CD8-positive, alpha-beta T cell (primary cell): ENCODE measurements at places on chromosomes 16 and 17.

DNA sequence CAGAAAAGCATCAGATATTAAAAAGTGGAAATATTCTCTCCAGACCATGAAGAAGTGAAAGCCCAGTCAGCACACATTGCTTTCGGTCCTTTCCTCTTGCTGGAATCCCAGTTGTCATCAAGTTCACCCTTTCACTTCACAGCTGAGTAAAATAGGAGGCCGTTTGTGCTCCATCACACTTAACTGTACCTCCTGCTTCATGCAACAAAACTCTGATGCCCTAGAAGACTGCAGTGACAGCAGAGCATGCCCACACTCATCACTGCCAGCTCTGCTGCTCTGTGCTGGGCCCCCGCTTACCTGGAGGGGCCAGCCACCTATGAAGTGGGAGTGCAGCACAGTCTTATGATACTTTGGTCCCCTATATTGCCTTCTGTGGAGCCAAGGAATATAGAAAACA, 62.5 kb downstream of the N4BP1 start:
- no peak for DNase-seq

GRCh38 chr16:86681031-86681756, 102.8 kb downstream of the FOXL1 start:
- DNase-seq, result no peak

GRCh38 chr16:88482630-88483391, 29.7 kb downstream of the ZFPM1 start:
- DNase-seq, result no peak

DNA sequence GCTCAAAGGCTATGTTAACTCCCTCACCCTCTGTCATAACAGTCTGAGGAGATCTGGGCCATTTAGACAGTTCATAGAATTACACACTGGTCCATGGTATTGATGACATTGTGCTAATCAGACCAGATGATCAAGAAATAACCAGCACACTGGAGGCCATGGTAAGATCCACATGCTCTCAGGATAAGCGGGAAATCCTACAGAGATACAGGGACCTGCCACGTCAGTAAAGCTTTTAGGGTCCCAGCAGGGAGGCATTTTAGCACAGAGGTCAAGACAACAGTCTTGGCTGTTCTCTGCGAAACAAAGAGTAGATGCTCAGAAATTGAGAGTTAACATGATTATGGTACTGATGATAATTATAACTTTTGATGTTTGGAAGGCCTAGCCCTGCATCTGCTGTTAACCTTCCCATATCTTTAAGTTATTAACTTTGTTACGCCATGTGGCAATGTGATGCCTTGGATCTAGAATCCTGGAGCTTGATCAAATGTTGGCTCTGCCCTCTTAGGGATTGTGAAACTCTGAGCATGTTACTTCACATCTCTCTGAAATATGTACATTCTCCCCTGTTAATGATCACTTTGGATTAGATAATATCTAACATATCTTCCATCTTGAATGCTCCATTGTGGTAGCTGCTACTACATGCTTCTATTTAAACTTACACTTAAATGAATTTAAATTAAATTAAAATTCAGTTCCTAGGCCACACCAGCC, 172.0 kb upstream of the SOX9 start:
- no peak for DNase-seq

DNA sequence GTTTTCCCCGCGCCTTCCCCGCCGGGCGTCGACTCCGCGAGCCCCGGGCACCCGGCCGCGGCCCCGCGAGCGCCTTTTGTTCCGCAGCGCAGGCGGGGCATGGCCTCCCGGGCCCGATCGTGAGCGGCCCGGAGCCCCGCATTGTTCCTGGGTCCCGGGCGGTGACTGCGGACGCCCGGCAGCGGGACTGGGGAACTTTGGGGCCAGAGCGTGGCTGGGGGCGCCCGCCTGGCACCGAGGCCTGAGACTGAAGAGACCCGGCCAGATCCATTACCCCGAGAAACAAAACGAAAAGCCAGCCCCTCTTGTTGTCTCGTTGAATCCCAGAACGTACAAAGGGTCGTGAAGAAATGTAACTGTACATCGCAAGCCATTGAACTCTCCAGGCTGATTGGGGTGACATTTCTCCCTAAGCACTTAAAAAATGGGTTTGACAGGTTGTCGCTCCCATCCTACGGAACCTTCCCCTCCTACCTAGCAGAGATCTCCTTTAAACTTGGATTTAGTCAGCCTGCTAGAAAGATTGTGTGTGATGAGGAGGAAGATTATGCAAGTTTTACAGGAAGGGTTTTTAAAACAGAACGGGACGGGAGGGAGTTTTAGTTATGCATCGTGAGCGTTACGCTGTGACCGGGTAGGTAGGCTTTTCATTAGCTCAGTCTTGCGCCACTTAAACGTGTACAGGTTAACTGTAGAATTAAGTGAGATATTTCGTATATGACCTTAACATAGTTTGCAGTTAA, 825 bp downstream of the METTL9 start:
- peak; percentile 56 for DNase-seq

DNA sequence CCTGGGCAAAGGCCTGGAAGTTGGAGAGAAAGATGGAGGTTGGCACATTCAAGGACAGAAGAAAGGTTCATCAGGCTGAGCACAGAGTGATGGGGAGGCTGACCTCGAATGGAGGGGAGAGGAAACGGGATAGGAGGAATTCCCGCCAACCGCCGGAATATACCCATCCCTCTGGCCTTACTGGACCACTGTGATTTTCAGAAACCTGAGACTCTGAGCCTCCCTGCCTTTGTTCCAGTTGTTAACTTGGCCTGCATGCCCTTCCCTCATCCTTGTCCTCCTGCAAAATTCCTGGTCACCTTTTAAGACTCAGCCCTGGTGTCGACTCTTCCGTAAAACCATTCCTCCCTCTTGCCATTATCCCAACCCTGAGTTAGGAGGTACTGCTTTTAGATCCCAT, 107.6 kb downstream of the VAT1L start:
- no peak for DNase-seq

DNA sequence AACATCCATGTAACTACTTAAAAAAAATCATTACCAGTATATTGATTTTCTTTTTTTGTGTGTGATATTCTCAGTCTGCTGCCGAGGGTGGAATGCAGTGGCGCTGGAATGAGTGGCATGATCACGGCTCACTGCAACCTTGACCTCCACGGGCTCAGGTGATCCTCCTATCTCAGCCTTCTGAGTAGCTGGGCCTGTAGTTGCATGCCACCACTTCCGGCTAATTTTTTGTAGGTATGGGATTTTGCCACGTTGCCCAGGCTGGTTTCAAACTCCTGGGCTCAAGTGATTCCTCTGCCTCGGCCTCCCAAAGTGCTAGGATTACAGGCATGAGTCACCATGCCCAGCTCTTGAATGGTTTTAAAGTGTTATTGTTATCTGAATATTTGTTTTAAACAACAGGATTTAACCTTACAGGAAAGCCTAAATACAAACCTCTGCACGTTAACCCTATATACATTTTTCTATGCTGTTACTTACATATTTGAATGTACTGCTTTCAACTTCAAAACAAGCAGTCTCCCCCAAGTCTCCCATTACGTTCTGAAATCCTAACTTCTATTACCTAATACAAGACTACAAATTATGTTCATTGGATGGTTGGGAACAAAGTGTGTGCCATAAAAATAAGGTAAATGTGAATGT, 61.7 kb downstream of the KPNA2 start:
- no peak for DNase-seq

DNA sequence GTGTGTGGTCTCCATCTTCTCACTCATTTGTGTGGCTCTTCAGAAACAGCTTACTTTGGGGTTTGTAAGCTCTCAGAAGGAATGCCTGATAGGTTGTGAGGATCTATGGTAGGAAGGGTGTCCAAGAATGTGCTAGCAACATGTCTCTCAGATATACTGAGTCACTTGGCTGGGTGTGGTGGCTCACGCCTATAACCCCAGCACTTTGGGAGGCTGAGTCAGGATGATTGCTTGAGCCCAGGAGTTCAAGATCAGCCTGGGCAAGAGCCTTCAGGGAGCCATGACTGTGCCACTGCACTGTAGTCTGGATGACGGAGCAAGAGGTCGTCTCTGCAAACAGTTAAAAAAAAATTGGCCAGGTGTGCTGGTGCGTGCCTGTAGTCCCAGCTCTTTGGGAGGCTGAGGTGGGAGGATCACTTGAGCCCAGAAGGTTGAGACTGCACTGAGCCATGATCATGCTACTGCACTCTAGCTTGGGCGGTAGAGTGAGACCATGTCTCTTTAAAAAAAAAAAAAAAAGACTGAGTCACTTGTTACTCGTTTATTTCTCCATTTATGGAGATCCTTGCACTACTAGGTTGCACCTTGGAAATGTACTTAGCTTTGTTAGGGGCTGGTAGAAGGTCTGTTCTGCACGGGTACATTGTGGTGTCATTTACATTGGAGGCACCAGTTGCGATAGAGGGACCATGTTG, 232.0 kb downstream of the SNX29 start:
- DNase-seq, result no peak

DNA sequence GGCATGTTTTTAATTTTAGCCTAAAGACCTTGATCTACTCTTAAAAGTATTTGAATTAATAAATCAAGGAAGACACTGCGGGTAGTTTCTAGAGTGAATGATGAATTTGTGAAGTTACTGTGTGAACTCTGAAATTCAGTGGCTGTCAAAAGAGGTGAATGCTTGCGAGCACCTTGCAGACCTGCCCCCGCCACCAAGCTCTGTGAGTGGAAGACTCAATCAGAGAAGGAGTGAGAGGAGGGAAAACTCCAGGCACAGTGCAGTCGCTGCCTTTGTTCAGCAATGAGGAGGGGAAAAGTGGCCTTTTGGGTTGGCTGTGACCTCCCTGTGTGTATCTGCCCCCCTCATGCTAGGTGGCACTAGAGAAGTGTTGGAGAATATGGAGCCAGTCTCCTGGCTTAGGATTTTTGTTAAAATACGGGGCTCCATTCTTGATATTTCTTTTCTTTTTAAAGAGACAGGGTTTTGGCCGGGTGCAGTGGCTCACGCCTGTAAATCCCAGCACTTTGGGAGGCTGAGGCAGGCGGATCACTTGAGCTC, 53.0 kb downstream of the LDHD start:
- no peak for DNase-seq

DNA sequence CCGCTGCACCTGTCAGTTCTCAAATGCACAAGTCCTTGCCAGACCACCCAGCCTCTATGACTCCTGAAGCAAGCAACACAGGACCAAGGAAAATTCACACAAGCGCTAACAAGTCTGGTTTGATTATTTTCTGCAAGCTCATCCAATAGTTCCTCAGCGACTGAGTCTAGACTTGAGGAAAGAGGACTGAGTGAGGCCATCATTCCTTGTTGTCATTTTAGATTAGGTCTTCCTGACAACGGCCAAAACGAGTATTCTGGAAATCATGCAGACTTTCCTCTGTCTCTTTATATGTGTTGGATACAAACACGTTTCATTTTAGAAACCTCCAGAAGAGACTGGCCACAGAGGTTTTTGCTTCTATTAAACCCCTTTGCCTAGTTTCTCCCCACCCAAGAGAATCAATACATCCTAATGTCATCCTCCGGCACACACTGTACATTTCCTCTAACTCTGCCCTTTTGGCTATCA, 561 bp downstream of the CCDC47 start:
- DNase-seq, result no peak

- no peak for DNase-seq
Observed at GRCh38 chr17:73172252-73172651, 7.4 kb downstream of the SSTR2 start.

- no peak for DNase-seq
Observed at GRCh38 chr16:75075688-75076268, 40.8 kb downstream of the LDHD start.

DNA sequence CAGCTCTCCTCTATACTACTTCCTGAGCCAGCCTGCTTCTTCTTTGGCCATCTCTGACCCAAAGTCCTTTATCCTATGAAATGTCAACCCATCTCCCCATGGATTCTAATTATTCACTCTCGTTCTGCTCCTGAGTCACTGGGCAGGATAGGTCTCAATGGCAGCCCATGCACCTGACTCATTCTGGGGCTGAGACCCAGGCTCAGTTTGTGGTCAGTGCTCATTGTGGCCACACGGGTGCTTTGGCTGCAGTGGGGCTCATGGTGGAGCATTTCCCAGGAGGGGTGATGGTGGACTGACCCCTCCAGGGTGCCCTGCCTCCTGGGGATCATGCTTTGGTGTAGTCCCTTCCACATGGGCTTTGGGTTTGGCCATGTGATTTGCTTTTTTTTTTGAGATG, 154.8 kb upstream of the WSCD1 start:
- DNase-seq, result no peak

- DNase-seq, result no peak
Observed at GRCh38 chr17:50584749-50585148, 24.2 kb downstream of the CACNA1G start.

- DNase-seq, result no peak
Observed at GRCh38 chr16:86975445-86975844, 341.7 kb downstream of the C16orf95 start.

GRCh38 chr16:68131813-68132706, 46.9 kb downstream of the NFATC3 start:
- no peak for DNase-seq

DNA sequence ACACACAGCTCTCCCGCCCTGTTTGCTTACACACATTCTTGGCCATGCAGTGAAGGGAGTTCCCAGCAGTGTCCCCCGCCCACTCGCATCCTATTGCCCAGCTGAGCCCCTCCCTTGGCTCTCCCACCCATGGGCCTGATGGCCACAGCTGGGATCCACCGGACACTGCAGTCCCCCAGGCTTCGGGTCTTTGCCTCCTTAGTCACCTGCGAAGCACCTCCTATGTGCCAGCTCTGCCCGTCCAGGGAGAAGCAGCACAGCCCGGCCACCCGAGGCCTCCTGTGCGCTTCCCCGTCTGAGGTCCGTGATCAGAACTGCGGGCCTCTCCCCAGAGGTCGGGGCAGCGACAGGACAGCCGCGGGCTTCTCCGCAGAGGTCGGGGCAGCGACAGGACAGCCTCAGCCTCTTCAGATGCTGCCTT, 136.9 kb downstream of the BANP start:
- DNase-seq, result no peak

DNA sequence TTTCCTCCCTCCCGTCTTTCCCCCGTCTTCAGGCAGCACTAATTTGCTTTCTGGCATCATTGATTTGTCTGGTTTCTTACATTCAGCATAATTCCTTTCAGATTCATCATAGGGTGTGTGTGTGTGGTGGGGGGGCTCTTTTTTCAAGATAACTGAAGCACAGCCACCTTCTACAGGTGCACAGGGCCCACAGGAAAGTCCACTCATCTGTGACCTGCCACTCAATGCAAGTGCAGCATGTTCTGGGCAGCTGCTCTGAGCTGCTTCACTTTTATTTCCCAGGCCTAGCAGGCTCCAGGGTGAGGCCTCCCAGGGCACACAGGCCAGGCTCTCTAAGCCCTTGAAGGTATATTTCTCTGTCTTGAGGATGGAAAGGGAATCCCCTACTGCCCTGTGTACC, 35.2 kb upstream of the MYH10 start:
- no peak for DNase-seq

- DNase-seq, result no peak
Observed at GRCh38 chr17:43438626-43439025, 39.8 kb downstream of the ARL4D start.
